Activated naive CD4-positive, alpha-beta T cell treated with anti-CD3 and anti-CD28 coated beads, Interleukin-2, amount 10 ng/mL, durations not matched to agents 7 days and 5 days (primary cell): ENCODE measurements at places on chromosomes 13 and 19.

GRCh38 chr13:107295416-107296140 is 727.6 kb upstream of the ARGLU1 start:
- DNase-seq = no peak

DNA sequence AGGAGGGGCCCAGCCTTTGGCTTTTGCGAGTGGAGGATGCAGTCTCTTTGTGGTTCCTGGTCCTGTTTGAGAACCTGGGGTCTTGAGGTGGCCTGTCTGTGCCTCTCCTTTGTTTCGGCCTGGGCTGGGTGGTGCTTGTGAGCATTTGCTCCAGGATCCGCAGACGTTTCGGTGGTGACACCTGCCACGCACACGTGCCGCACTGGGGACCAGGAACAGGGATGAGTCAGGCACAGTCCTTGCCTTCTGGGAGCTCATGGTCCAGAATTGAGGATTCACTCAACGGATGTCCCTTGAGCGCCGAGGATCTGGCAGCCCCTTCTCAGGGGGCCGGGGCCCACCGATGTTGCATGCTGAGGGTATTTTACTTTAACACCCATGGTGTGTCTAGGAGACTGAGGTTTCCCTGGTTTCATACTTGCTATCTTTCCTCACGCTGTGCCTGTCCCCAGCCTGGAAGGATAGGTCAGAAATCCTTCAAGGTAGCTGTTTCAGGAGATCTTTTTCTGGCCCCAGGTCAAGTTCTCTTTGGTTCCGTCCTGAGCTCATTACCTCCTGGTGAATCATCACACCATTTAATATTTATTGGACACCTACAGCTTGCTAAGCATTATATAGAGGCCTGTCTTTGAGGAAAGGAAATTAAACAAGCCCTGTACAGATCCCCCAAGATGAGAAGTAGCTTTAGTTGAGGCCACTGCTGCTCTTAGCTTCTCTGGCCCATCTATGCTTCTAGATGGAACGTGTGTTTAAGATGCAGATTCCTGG is 5.1 kb downstream of the HDGFL2 start:
- DNase-seq = no peak

GRCh38 chr13:47555235-47555634 is 445.8 kb downstream of the SUCLA2 start:
- DNase-seq = no peak

DNA sequence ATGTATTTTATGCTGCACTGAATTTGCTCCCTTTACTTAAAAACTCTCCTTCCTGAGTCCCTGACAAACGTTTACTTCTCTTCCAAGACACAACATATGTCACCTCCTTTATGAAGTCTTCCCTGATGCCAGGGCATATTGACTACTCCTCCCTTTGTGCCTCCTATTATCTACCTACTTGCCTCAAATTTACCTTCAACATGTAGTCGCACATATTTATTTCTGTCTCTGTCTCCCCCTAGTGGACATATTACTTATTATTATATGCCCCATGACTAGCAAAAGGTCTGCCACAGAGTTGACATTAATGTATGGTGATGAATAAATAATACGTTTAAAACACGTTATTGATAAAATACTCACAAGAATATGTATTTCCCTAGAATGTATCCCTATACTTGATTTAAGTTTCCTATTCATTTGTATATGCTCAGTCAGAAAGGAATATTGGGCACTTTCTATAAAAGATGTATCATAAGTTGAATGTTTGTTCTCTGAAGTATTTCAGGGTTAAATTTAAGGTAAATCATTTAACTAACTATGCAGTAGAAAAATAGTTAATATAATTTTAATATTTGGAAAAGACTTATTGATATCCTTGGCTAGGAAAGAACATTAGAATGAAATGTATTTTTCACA is 250.3 kb upstream of the ATXN8OS start:
- no peak for DNase-seq

- no peak for DNase-seq
Measured at GRCh38 chr13:20019043-20019442, 60.5 kb downstream of the ZMYM2 start.

DNA sequence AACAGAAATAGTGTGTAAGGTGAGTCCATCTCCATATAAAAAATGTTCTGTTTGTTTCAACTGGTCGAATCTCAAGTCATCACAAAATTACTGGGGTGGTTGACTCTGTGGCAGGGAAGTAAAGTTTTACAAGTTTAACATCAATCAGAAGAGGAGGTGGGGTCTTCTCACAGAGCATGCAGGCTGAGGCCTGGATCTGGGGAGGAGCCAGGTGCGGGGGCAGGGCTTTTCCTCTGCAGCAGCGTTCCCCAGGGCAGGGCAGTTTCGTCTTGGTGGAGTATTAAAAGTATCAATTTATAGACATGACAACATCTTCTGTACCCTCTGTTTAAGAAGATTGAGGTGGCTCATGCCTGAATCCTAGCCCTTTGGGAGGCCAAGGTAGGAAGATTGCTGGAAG is 68.8 kb downstream of the SLC7A9 start:
- DNase-seq = no peak

- peak; percentile 65 for DNase-seq
Measured at GRCh38 chr13:110714797-110715394, 1.4 kb downstream of the ING1 start.

DNA sequence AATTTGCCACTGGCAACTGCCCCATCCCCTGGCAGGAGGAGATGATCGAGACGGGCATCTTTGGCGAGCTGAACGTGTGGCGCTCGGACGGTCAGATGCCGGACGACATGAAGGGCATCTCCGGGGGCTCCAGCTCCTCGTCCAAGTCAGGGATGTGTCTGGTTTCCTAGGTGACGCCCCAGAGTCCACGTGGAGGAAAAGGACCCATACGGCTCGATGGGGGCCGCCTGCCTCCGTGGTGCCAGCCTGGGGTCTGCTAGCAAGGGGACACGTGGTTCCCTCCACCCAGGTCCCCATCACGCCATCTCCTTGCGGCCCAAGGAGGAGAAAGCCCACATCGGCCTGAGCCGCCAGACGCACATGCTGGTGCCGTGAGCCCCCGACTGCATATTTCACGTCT is 23.8 kb upstream of the TMEM255B start:
- no peak for DNase-seq

DNA sequence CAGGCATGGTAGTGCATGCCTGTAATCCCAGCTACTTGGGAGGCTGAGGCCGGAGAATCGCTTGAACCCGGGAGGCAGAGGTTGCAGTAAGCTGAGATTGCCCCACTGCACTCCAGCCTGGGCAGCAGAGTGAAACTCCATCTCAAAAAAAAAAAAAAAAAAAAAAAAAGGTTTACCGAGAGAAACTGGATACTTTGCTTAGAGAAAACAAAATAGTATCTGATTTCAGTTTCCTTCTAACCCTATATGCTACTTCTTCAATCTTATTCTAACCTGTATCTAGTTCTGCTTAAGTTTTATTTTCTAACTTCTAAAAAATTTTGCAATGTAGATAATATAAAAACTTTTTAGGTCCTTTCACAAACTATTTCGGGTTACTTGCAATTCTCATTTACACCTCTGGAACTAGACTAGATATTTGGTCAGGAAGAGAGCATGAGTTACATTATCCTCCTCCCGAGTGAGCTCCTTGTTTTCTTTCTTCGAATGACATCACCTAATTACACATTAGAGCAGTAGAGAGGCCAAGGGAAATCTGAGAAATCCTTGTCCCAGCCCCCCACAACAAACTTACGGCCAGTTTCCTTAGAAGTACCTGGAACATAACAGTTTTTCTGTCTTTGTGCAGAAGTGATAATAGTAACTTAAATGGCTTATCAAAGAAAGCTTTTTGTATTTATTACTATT is 128.9 kb downstream of the B3GLCT start:
- DNase-seq = no peak

DNA sequence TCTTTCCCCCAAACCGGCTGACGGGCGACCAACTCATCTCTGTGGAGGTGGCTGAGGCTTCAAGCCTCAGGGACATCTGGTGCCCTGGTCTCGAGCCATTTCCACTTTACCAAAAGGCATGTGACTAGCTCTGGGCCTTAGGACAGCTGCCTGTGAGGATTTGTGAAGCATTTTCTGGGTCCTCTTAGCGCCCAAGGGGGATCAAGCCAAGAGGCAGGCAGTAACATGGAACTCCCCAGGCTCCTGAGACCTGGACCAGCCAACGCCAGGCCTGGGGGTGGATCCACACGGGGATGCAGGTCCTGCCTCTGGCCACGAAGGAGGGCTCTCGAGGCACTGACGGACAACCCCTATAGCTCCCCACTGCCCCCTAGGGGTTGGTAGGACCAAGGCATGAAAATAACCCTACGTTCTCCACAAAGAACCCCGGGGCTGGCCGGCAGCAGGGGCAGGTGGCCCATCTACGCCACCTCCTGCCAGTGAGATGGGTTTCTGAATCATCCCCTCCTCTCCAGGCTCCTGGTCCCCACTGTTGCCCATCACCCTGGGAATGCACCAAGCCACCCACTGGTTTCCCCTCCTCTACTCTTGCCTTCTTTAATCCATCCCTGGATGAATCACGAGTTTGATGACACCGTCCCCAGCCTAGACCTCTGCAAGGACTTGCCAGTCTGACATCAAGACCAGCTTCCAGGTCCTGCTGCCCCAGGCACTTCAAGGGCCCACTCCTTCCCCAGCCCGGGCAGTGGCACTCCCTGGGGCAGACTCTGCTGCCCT is 7.0 kb upstream of the MYDGF start:
- DNase-seq = peak; percentile 28

DNA sequence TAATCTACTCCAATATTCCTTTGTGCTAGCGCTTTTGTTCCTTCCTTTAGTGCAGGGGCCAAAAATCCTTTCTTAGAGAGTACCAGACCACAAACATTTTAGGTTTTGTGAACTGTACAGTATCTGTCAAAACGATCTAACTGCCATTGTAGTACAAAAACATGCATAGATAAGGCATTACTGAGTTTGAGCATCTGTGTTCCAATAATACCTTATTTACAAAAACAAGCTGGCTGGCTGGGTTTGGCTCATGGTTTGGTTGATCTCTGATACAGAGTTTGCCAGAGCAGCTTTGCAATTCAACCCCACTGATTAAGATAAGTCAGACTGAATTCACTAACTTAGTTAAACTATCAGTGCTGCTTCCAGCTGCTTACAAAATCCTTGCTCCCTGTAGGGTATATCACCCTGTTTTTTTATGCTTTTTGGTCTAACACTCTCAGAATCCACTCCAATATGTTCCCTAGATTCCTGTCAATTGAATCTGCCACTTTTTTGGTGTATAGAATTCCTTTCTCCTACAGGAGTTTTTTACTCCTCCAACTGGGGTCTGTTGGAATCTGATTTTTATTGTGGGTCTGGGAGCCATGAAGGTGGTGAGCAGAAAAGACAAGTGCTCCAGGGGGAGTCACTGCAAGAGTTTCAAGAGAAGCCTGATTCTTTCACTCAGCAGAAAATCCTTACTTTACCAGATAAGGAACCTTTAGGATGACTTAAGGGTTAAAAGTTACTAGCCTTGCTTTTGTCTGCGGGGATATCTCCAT is 1399.4 kb downstream of the EFNB2 start:
- DNase-seq = no peak

DNA sequence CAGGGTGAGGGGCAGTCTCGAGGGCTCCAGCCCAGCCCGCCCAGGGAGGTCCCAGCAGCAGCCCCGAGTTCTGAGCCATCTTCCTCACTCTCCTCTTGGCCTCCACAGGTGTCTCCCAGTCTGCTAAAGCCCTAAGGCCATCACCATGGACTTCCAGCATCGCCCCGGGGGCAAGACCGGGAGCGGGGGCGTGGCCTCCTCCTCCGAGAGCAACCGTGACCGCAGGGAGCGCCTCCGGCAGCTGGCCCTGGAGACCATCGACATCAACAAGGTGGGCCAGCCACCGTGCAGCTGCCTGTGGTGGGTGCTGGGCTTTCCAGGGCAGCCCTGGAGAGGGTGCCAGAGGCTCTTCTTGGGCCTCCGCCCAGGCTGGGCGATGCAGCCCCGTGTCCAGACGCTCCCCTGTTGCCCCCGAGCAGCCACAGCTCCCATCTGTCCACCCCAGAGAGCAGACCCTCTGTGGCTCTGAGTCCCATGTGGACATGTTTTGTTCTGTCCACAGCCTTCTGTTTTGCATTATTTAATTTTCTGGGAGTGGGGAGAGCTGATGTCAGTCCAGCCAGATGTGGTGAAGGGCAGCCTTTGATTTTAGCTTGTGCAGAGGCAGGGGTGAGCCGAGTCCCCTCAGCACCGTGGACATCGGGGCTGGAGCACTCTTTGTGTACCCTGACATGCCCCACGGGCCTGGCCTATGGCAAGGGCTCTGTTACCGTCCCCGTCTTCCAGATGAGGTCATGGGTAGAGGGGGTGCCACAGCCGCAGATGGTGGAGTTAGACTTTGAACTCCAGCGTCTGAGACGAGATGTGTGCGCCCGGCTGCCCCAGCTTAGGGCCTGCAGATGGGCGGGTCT is 5.6 kb upstream of the AMH start:
- DNase-seq = no peak

- no peak for DNase-seq
Measured at GRCh38 chr13:45626731-45627374, 11.3 kb upstream of the ERICH6B start.

- DNase-seq = no peak
Measured at GRCh38 chr19:6531163-6531955, 533 bp downstream of the TNFSF9 start.

GRCh38 chr13:25468325-25469168 is 96.8 kb downstream of the ATP8A2 start:
- peak; percentile 32 for DNase-seq

DNA sequence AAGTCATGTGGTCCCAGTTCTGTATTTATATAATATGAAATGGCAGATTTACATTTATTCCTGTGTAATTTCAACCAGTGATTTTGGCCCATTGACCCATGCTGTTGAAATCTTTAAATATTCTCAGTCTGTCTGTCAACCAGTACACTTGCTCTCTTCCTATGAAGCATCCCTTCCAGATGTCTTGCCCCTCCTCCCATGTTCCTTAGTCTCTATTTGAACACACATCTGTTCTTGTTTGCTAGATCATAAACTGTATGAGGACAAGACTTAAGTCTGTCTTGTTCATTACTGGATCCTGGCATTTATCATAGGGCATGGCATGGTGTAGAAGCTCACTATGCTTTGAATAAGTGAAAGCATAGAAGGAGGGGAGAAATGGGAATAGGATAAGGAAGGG is 34.9 kb downstream of the STARD13 start:
- DNase-seq = no peak

GRCh38 chr19:14175351-14175792 is 30.6 kb downstream of the ADGRL1 start:
- DNase-seq = no peak

- no peak for DNase-seq
Measured at GRCh38 chr19:35457173-35457572, 9.1 kb downstream of the FFAR2 start.

DNA sequence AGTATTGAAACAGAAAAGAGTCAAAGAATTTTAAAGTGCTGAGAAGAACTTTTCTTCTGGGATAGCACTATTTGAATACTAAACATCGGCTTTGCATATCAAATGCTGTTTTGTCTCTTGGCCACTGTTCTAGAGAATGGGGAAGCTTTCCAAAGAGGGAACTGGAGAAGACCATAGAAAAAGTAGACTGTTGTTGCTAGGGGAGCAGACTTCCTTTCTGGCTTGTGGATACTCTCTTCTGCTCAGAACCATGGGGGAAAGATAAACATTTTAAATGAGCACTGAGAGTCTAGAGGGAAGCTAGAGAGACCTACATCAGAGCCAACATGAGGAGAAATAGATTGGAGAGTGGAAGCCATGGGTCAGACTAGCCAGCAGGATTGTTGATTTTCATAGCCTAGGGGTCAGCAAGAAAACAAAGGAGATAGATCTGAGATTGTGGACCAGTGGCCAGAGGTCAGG is 315.7 kb downstream of the KCTD12 start:
- DNase-seq = no peak

- no peak for DNase-seq
Measured at GRCh38 chr19:17249887-17250548, 4.3 kb upstream of the NR2F6 start.

GRCh38 chr19:40305403-40305802 is 20.3 kb upstream of the AKT2 start:
- peak; percentile 88 for DNase-seq

GRCh38 chr19:42207767-42208271 is 9.7 kb downstream of the DEDD2 start:
- no peak for DNase-seq
